ENCODE measurements at places on chromosomes 1 and 21.

DNA sequence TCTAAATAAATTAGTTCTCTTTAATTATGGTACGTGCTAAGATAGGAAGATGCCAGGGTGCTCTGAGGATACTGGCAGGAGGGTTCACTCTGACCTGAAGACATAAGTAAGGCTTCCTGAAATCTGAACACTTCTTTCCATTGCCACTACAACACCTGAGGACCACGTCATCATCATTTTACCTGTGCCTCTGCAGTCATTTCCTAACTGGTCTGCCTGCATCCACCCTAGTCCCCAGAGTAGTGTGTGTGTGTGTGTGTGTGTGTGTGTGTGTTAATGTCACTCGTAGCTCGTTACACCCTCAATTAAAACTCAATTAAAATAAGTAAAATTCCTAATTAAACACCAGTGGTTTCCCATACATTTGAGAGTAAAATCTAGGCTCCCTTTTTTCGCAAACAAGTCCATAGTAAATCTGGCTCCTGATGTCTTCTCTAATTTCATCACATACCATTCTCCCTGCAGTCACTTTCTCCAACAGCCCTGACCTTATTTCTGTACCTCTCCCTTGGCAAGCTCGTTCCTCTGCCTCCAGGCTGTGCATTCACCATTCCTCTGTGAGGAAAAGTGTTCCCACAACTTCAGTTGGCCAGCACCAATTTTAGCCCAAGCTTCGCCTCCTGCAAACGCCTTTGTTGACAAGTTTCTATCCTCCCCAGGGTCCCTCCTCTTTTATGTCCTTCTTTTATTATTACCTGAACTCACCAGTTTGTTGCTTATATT is 8.7 kb downstream of the IL12RB2 start:
- no peak for DNase-seq

DNA sequence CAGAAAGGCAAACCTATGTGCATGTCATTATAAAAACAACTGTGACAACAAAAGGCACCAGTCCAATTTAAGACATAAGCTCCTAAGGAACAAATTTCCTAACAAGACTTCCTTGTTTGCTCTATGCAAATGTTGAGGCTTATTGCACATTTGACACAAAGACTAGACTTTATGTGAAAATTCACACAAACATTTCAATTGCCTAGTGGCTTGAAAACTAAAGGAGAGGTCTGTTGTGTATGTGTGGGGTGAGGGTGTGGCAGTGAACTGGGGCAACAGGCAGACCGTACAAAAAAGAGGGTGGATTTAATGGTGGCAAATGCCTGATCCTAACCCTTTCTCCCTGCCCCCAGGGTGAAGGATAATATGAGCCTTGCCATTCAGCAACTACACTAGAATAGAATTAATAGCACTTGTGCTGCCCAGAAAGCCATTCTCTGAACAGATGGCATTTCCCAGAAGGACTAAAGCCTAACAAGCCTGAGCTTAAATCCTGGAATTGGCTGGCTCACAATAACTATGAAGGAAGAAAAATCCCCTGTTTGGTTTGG is 73.9 kb downstream of the GLUL start:
- no peak for DNase-seq

GRCh38 chr1:209386156-209386555 is 197.4 kb upstream of the CAMK1G start:
- no peak for DNase-seq

GRCh38 chr1:41739061-41739955 is 179.4 kb downstream of the HIVEP3 start:
- no peak for DNase-seq

DNA sequence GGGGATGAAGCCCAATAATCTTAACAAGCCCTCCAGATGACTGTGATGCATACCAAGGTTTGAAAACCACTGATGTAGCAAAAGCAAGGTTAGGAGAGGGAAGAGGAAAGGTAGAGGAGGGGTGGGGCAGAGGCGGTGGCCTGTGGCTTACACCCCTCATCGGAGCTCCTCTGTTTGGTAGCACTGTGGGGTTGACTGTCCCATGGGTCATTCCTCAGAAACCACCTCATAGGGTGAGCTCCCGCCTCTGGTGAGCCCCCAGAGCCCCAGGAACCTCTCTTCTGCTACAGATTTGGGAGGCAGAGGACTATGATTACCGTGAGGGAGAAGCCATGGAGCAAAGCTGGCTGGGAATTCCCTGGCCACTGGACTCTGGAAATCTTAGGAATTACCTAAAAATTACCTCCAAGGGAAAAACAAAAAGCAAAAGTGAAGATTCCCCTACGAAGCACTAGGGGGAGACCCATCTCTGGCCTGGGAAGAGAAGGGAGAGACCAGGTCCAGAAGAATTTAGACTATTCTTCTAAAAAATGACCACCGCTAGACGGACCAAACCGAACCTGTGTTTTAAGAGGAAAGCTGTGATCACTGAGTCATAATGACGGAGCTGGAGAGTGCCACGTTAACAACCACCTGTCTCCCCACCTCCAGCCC is 1.5 kb upstream of the RASSF5 start:
- DNase-seq, result peak; percentile 46

DNA sequence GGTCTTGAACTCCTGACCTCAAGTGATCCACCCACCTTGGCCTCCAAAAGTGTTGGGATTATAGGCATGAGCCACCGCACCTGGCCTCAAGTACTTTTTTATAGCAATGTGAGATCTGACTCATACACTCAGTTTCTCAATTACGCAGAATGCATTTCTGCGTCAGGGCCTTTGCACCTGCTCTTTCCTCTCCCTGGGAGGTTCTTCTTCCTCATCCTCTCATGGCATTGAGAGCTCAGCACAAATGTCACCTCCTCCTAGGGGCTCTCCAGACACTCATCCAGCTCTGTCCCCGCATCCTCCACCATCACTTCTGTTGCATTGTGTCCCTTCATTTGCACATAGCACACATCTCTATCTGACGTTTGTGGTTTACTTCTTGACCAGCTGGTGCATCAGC is 418.8 kb downstream of the PTPRU start:
- no peak for DNase-seq
